ENCODE measurements at places on chromosomes 7 and 10.

GRCh38 chr10:74055383-74056049 is 57.6 kb downstream of the VCL start:
- DNase-seq = no peak

GRCh38 chr10:30330497-30331168 is 18.4 kb downstream of the MTPAP start:
- DNase-seq = no peak

GRCh38 chr10:86121200-86121599 is 245.4 kb downstream of the GRID1 start:
- DNase-seq = no peak

- DNase-seq = no peak
These were observed 58.1 kb downstream of the NRP1 start for GRCh38 chr10:33276282-33276923.

DNA sequence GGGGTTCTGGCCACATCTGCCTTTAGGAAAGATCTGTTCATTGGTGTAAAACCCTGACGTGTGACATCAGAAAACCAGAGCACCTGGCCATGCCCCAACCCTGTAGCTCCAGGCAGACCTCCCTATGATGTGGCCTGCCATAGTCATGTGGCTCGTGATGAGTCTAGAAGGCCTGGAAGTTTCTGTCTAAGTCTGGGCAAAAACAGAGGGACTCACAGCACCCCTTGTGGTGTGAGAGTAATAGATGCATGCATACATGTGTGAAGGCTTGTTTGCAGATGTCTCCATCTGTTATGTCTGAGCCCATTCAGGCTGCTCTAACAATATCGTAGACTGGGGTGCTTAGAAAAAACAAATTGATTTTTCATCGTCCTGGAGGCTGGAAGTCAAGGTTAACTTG is 309.3 kb downstream of the PAXIP1 start:
- no peak for DNase-seq

DNA sequence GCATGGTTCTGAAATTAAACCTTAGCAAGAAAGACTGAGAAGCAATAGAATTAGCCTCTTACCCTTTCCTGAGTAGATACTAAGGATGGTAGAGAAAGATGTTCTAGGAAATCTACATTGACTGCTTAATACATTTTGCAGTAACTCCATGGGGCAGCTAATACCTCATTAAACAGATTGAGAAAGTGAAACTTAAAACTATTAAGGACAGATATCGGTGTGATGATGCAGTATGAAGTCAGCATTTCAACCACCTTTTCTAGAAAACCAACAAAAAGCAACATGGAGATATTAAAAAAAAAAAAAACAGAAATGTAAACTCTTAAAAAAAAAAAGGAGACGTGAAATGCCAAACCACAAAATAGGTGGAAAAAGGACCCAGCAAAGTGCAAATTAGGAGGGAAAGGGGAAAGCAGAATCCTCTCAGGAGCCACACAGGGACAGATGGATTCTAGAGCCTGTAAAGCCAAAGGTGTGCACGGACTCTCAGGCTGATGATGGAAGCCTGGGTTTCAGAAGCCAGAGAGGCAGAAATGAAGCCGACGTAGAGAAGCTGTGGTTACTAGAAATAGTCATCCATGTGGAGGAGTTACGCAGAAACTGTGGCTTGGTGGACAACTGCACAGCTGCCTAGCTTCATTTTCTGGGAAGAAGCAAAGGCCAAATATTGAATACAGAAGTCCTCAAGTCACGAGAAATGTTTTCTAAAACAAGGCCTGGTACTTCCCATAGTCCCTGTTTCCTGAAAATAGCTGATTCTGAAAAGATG is 38.1 kb upstream of the GPR141 start:
- no peak for DNase-seq
